ENCODE measurements at places on chromosomes 4 and X.

DNA sequence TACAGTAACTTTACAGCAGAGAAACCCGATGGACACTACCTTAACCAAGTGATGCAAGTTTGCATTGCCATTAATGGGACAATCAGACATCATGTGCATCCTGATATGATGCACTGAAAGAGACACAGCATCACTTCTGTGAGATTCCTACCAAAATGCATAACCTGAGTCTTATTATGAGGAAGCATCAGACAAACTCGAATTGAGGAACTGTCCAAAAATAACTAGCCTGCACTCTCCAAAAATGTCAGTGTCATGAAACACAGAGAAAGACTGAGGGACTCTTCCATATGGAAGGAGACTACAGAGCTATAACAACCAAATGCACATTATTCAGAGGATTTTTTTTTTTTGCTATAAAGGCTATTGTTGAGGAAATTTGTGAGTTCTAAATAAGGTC is 66.6 kb upstream of the IQSEC2 start:
- no peak for DNase-seq

GRCh38 chr4:24372341-24372740 is 212.0 kb downstream of the DHX15 start:
- no peak for DNase-seq

DNA sequence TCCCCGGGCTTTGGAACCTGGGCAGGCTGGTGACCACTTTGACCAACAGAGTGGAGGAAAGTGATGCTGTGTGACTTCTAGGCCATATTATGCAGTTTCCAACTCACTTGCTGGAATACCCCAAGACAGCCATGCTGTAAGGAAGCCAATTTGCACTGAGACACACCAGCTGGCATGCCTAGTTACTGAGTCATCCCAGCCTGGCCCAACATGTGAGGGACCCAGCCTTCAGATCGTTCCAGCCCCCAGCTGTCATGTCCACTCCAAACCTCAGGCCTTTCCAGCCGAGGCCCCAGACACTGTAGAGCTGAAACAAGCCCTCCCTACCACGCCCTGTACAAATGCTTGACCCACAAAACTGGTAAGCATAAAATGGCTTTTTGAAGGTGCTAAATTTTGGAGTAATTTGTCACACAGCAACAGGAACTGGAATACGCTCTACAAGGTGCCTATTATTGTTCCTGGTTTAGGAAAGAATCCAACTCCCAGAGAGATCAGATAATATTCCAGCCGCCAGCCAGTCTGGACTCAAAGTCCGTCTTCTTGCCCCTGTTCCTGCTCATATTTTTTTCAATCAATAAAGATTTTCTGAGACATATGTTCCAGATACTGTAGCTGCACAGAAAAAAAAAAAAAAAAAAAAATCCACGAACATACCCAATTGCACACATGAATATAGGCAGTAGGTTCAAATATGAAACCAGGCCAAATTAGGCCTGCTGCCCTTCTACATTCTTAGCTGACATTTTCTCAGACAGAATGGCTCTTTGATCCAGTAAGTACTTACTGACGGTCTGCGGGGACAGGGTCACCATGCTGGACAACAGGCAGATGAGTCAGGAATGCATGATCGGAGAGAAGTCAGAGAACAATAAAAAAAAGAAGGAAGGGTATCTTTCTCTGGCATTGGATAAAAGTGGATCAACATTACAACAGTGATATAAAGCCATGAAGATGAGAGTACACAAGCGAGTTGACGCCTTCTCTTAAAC is 35.1 kb downstream of the SH3KBP1 start:
- no peak for DNase-seq

- DNase-seq: no peak
Observed at GRCh38 chr4:8732092-8732491, 139.5 kb downstream of the CPZ start.

DNA sequence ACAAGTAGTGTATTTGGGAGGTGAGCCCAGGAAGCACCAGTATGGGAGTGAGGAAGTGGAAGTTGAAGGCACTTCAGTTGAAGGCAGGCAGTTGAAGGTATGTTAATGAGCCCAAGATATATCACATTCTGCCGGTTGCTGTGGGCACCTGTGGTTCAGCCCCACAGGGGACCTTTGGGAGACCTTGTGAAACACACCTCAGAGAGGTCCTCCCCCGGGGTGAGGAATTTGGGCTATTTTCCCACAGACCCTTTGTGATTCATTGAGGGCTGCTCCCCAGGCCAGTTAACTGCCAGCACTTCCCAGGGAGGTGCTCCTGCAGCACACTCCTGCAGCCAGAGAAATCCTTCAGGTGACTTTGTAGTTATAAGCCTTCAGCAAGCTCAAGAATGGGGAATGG is 45.9 kb downstream of the PTCHD1 start:
- DNase-seq: no peak

DNA sequence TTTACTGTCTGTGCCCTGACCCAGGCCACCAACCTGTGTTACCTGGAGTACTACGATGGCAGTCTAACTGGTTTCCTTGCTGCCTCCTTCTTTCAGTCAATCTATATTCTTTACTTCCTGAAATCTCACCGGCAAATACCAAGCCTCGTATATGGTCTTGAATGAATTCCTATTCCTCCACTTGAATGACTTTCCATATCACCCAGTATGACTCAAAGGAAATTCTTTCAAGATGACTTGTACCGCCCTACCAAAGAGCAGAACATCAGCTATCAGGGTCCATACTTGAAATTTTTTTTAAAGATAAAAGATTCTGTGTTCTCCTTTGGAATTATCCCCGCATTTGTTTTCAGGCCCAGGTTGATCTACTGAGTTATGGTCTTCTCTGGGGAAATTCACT is 378.0 kb downstream of the AFF2 start:
- DNase-seq: no peak

DNA sequence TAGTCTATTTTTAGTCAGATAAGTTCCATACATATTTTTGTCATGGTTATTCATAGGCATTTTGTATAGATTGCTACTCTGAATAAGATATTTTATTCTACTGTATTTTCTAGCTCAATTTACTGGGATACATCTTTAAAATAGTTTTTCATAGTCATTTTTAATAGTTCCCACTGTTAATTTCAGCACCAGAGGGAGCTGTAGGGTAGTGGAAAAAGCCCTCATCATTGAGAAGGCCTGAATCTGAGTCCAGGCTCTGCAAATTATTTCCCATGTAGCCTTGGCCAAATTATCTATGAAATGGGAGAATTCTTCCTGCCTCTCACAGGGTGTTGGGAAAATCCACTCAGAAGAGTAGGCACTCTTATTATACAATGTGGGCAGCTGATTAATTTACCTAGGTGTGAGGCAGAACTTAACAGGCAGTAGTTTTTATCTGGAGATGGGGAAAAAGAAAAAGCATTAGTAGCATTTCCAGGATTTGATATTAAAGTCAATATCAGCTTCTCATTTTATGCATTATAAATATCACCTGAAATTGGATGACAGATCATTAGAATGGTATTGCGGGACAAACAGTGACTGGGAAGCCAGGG is 102.9 kb upstream of the PAQR3 start:
- DNase-seq: no peak

DNA sequence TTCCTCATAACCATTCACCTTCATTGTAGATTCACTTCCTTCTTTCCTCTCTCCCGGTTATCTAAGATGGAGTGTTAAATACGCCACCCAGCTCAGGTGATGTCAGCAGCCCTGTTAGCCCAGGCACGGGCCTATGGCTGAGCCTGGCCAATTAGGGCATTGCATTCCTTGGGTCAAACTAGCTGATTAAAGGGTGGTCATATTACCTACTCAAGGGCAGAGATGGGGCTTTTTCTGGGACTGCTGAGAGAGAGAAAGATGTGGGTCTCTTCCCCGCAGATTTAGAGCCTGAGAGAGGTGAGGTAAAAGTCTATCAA is 39.9 kb upstream of the AFAP1 start:
- DNase-seq: no peak

- DNase-seq: no peak
Observed at GRCh38 chr4:60611762-60612496, 588.2 kb upstream of the ADGRL3 start.

- DNase-seq: no peak
Observed at GRCh38 chrX:20284992-20285391, 18.3 kb upstream of the RPS6KA3 start.

DNA sequence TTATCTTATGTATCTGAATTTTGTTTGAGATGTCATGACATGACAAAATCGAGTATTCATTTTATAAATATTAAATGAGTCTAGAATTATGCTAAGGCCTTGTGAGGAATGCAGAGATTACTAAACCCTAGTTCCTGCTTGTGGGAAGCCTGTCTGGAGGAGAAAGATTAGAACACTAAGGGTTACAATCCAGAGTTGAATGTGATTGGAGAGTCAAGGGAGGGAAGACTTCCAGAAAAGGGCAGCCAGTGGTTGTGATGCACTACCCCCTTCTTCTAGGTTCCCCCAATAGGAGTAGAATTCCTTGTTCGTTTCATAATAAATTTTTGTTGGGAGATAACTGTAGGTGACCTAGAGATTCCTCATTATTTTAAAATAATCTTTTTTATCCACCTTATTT is 141.1 kb downstream of the AFF1 start:
- no peak for DNase-seq

- peak; percentile 74 for DNase-seq
Observed at GRCh38 chrX:107674480-107675364, 46.4 kb downstream of the PRPS1 start.

DNA sequence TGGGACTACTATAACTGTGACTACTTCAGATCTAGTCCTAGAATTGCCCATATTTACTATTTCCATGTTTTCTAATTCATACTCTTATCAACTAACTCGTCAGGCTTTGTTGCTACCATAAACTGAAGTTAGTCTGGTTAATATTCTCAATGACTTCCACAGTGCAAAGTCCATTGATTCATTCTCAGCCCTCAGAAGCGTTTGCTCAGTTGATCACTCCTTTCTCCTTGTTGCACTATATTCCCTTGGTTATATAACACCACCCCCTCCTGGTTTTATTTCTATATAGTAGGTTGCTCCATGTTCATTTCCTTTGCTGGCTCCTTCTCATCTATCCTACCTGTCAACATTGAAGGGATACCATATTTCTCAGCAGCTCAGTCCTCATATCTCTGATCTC is 27.2 kb upstream of the SLC6A14 start:
- no peak for DNase-seq

GRCh38 chrX:17456526-17456925 is 81.5 kb downstream of the NHS start:
- no peak for DNase-seq

GRCh38 chr4:127229855-127230608 is 402.7 kb upstream of the INTU start:
- no peak for DNase-seq

- no peak for DNase-seq
Observed at GRCh38 chr4:138977524-138977923, 38.1 kb upstream of the NOCT start.

DNA sequence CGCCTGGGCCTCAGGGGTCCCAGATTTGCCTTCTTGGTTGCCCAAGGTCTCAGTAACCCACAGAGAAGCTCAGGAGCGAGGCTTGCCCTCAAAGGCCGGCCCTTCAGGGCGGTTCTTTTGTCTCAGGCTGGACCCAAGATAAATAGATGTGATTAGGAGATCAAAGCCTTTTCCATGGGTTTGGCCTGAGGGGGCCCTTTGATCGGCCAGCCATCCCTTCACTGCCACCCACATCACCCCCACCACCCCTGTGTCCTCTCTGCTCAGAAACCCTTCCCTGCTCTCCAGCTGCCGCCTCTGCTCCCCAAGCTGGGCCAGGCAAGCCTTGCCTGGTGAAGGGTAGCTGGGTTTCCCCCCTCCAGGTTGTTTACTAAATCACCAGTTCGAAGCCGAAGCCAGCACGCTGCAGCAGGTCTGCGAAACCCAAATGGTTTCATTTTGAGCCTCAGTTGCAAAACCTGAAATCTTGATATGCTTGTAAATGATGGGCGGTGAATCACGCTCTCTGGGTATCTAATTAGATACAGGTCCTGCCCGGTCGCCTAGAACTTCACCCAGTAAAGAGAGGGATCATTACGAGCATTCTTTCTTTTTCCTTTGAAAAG is 202.6 kb upstream of the BCOR start:
- DNase-seq: no peak

Measured in right hindlimb (tissue), 1 donor.